Upper lobe of right lung (tissue), 1 donor: ENCODE measurements at places on chromosomes 12 and 14.

DNA sequence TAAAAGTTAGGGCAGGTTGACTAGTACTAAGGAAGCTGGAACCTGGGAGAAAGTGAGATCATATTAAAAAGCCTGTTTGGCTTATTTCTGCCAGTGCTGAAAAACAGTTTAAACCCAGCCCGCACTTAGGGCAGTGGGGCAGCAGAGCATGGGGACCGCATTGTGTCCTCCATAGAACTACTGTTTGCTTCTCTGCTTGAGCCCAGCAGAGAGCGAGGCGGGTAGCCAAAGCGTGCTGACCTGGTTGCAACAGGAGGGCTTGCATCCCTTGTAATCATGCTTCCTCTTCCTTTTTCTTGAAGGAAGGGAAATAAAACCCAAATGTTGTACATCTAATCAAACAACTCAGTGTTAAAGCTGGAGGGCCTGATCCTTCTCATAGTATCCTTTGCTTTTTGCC is 82.5 kb upstream of the HOXC13 start:
- DNase-seq = no peak

DNA sequence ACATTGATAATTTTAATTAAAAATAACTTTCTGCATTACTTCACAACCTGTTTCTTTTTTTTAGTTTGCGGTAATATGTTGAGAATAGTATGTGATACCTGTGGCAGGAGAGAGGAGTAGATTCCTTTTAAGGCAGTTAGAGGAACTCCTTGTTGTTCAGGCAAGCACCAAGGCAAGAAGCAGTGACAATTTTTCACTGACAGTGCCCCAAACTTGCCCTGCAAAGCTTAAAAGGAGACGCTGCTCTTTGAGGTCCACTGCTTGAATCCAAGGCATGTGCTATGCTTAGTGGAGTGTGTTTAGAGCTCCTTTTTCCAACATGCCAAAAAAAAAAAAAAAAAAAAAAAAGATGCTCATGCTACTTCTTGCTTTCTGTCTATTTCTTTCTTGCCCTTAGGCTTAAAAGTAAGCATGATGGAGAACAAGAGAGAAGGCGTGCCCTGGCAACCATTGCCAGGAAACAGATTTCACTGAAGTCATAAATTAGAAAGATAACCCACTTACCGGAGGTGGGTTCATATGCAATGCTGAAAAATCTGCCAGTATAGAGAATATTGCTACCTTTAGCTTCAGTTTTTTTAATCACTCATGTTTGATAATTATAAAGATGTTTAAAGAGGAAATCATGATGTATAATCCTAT is 58.3 kb upstream of the DYRK2 start:
- no peak for DNase-seq

GRCh38 chr12:72075401-72075800 is 136.8 kb downstream of the TPH2 start:
- DNase-seq = no peak

GRCh38 chr14:90675399-90675798 is 140.8 kb downstream of the TTC7B start:
- no peak for DNase-seq

DNA sequence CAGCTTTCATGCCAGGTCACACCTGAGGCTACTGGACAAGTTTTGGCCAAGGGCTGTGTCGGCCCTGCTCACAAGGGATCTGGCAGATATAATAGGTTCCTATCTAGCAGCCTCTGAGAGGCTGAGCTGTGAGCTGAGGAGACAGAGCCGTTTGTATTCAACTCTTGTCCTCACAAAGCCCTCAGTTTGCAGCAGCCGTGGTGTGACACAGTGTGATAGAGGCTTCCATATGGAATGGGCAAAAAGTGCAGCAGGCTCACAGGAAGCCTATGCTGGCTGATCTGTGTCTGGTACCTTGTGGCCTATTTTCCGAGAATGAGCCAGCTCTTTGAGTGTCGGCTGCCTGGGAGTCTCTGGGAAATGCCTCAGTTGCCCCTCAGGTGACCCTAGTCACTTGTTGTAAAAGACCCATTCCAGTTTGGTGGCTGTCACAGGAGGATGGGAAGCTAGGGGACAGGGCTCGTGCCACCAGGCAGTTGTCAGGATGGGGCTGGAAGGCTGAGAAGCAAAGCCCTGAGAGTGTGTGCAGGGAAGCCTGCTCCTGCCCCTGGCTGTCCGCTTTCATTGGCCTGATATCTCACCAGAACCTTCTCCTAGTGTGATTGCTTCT is 16.1 kb downstream of the VRTN start:
- peak; percentile 36 for DNase-seq
